GM13977 (cell line): ENCODE measurements at places on chromosomes 3 and 15.

- DNase-seq = no peak
These were observed 580.9 kb downstream of the EDEM1 start for GRCh38 chr3:5768281-5768945.

DNA sequence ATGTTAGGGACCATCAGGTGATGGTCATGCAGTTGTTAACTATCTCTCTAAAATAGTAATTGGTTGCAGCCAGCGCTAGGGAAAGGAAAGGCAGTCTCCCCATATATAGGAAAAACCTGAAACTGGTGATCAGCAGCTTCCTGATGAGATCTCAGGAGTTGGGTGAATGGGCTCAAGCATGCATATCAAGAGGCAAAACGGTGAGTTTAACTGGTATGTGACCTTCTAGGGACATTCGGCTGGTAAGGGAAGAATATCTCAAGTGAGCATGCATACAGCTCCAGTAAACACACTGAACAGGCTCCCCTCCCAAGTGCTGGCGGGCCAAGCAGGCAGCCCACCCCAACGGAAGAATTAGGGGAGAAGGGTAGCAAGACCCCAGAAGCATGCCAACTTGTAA is 49.3 kb upstream of the ROBO2 start:
- no peak for DNase-seq

DNA sequence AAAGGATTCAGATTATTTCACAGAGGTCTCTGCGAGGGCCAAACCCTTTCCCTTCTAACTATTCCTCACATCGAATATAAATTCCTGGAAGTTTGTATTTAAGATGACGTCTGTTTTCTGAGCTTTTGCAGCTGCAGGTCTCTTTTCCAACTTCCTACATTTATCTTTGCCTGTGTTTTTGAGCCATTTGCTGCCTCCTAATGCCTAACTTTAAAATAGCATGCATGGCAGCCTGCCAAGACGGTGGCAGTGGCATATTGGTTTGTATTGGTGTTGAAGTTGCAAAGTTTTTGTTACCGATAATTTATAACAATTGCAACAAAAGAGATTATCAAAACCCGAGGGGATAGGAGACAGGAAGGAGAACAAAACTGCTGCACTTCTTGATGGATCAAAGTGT is 187.1 kb upstream of the DNAJC19 start:
- DNase-seq = no peak

GRCh38 chr15:80461356-80462095 is 57.3 kb downstream of the ARNT2 start:
- no peak for DNase-seq

DNA sequence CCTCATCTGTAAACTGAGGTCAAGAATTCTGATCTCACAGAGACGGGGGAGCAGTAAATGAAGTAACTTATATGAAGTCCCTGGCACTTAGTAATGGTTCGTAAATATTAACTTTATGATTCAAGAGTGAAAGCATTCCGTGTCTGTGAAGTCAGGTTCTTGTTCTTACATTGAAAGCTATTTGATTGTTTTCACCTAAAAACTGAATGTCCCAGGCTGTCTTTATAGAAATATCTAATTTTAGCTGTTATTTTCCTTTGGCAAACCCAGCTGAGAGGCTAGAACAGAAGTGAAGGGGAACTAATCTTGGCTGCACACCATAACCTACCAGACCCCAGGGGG is 84.5 kb downstream of the CHSY1 start:
- no peak for DNase-seq

- DNase-seq = no peak
These were observed 54.4 kb downstream of the GTF2E1 start for GRCh38 chr3:120796976-120797375.

- DNase-seq = no peak
These were observed 216.1 kb downstream of the THRB start for GRCh38 chr3:24278543-24278942.

DNA sequence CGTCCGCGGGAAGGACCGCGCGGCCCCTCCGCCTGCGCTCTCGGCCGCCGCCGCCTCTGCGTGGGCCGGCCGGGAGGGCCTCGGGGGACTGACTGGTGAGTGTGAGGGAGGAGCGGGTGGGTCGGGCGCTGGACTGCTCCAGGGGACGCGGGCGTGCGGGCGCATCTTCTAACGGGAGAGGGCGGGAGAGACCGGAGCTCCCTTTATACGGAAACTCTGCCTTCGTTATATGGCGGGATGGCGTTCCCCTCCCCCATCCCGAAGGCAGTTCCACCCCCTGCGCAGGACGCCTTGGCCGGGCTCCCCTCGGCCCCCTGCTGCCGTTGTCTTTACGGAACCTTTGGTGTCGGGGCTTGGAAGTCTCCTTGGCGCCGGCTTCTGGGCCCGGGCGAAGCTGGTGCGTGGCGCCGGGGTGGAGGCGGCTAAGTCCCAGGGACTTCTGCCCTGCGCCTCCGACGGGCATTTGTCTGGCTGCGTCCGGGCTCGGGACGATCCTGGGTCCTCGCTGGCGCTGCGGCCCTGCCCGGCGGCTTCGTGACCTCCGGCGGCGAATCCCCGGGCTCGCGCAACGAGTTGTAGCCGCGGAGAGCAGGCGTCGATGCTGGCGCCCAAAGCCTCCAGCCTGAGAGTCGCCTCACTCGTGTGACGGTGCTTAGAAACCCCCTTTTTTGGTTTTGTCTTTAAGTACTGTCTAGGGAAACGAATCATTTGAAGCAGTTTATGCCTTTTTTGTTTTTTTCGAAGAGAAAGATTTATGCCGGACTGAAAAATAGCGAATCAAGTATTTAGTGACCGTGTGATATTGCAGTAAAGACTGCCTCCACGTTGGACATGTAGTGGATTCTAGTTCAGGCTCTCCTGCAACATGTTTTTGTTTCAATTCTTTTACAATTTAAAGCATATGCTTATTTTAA is 623 bp downstream of the ZNF639 start:
- peak; percentile 77 for DNase-seq

GRCh38 chr15:45458746-45459403 is 63.7 kb downstream of the SLC30A4 start:
- DNase-seq = peak; percentile 75

- no peak for DNase-seq
These were observed 139.8 kb upstream of the PROK2 start for GRCh38 chr3:71924721-71925120.

DNA sequence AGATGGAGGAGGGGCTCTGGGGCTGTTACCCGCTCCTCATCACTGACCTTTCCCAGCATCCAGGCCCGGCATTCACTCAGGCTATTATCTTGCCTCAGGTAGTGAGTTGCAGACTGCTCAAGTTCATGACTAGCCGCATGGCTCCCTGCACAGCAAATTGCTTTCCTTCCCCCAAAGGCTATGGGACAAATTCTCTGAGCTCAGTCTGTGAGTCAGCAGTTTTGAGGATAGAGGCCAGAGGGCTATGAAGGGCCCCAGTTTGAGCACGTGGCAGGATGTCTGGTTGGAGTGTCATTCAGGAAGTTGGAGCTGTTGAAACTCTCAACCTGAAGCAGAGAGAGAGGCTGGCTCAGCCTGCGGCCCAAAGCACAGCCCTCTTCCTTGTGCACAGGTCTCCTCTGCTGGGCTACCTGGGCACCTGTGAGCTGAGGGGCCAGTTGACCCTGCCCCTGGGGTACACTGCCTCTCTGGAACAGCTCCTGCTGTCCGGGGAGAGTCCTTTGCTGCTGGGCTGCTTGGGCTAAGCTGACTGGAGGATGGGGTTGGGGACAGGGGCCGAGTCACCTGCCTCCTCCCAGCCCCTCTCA is 7.9 kb downstream of the FAH start:
- peak; percentile 42 for DNase-seq

- DNase-seq = no peak
These were observed at the start of gene BTLA for GRCh38 chr3:112498914-112499711. Gene BTLA (minus strand): TSS chr3:112499472. CDS start chr3:112499358, 114 bp downstream.

GRCh38 chr15:94001255-94001801 is 230.0 kb upstream of the MCTP2 start:
- no peak for DNase-seq

DNA sequence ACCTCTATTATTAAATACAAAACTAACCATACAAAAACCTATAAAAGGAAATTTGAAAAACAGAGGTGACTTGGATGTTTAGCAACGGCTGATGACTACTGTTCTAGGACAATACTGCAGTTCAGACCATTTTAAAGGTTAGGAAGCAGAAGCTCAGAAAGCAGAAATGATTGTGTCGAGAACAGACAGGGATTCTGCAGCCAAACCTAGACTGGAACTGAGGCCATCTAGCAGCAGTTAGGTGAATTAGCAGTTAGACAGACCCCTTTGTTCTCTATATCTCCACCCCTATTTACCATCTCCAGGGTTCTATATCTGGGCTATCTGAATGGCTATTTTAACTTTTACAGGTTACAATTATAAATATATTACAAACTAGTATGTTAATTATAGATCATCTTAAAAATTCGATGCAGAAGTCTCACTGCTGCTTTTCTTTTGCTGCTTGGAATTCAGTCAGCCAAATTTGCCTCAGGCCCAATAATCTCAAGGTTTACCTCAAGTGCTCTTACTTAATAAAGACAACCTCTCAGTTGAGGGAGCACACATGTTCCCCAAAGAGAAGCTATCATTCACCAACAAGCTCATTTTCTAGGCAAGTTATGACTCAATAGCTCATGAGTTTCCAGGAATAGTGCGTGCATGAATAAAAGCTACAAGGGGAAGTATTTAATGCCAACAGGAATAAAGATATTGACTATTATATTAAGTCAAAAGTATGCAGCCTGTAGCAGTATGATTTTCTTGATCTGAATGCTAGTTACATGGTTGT is 9.3 kb upstream of the IL1RAP start:
- no peak for DNase-seq

GRCh38 chr3:171346582-171347300 is 113.5 kb downstream of the TNIK start:
- DNase-seq = no peak

DNA sequence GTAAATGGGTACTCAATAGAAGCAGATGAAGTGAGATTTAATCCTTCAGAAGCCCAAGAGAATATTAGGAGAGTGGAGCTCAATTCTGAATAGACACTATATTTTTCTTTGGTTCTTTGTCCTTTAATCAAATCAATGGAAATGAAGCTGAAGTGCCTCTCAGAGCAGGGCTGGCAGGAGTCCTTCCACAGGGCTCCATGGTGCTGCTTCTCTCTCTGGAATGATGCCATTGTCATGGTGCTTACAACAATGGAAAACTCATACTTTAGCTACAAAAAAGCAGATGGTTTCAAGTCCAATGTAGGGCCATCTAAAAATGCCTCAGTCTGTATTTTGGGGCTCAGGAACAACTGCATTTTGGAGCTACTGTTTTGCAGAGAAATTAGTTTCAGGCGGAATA is 125.1 kb downstream of the SNRK start:
- no peak for DNase-seq

DNA sequence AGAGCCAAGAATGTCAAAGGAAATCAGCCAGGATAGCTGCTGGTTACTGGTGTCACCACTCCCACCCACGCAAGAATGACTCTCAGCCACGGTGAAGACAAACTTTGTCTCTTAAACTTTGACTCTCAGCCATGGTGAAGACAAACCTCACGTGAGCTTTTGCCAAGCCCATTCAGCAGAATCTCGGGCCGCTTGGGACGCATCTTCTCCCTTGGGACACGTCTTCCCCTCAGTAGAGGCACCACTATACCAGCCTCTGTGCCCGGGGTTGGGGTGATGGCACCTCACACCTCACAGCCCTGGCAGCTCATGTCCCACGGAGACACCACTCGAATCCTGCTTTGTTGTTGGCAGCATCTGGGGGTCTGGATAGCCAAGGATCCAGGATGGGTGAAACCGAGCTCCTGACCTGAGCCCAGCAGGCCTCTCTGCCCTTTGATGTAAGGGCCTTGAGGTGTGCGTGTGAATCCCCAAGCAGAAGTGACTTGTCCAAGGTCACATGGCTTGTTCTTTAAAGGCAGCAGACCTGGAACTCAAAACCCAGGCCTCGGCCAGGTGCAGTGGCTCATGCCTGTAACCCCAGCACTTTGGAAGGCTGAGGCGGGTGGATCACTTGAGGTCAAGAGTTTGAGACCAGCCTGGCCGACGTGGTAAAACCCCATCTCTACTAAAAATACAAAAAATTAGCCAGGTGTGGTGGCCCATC is 21.8 kb downstream of the RBPMS2 start:
- DNase-seq = peak; percentile 43

DNA sequence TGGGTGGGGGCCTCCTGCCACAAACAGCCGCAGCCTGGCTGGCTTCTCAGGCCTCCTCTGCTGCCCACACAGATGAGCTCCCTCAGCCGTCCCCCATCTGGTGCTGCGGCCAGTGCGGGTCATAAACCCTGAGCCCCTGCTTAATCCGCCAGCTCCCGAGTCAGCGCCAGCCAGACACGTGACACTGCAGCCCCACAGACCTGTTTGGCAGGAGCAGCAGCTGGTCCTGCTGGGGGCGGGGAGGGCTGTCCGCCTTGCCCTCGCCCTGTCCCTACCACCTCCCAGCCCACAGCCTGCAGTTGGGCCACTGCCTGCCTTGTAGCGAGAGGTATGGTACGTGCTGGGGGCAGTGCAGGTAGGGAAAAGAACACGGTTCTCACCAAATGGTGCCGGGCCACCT is 86.2 kb downstream of the IQSEC1 start:
- DNase-seq = no peak

- no peak for DNase-seq
These were observed 193.8 kb downstream of the FHIT start for GRCh38 chr3:61057464-61057863.

GRCh38 chr15:43085921-43086320 is 19.9 kb downstream of the UBR1 start:
- no peak for DNase-seq

DNA sequence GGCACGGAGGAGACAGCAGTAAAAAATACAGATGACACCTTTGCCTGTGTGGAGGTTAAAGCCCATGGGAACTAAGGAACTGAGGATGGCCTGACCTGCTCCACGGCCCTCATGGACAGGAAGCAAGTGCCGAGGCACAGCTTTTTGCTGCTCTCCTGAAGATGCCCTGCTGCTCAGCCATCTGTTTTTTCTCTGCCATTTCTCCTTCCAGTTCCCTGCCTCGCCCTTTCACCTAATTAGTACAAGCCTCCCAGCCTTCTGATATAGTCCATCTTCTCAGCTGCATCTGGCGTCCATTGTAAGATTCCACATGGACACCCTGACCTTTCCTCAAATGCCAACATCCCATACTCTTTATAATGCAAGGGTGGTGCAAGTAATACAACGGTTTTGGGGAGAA is 11.8 kb upstream of the CXCR6 start:
- no peak for DNase-seq

GRCh38 chr3:153311541-153311940 is 149.5 kb downstream of the RAP2B start:
- DNase-seq = no peak

DNA sequence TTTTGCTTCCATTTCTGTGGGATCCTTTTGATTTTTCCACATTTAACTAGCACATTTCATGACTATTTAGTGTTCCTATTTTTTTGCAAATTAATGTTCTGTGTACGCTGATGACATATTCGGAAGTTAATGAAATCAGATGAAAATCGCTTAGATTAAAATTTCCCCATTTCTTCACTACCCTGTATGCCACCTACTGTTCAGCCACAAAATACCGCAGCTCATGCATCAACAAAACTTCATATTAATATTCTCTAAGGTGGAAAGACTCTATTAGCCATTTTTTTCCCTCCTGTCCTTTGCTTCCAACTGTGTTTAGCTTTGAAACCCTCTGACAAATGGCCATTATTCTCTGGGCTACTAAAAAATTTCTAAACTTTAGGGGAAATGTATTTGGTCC is 300.6 kb downstream of the MECOM start:
- no peak for DNase-seq

GRCh38 chr3:36814066-36814717 is 49.8 kb upstream of the DCLK3 start:
- no peak for DNase-seq
